ENCODE measurements at places on chromosomes 1 and 21.

- no peak for DNase-seq
Measured at GRCh38 chr1:29679316-29679715, 443.0 kb downstream of the PTPRU start.

- no peak for DNase-seq
Measured at GRCh38 chr1:156104861-156105832, 9.4 kb upstream of the LMNA start.

DNA sequence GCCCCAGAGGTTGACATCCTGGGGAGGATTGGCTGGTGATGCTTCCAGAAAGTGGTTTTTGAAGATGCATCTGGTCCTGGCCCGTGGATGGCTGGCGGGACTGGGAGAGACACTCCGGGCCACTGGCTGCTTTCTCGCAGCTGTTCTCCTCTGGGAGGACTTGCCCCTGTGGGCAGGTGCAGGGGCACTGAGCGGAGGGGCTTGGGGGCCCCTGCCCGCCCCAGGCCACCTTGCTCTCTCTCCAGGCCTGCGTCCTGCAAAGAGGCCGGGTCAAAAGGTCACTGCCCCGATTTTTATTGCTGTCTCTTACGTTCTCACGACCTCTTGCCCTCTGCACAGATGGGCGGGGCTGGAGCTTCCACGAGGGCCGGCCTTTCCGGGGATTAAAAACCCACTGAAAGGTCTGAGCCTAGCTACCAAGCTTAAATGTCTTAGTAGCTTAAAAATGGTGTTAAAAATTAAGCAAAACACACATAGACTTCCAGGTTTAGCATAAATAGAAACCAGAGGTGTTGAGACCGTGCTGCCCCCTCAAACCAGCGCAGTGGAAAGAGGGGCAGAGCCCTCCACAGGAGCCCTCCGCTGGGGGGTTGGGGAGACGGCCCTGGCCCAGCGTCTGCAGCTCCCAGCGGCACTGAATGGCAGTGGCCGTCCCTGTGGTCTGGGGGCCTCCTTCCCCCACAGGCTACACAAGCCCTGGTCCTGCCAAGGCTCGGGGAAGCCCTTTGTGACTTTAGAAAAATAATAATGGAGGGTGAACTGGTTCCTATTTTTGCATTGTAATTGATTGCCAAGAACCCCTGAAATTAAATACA lies 43.9 kb downstream of the SKI start:
- no peak for DNase-seq

DNA sequence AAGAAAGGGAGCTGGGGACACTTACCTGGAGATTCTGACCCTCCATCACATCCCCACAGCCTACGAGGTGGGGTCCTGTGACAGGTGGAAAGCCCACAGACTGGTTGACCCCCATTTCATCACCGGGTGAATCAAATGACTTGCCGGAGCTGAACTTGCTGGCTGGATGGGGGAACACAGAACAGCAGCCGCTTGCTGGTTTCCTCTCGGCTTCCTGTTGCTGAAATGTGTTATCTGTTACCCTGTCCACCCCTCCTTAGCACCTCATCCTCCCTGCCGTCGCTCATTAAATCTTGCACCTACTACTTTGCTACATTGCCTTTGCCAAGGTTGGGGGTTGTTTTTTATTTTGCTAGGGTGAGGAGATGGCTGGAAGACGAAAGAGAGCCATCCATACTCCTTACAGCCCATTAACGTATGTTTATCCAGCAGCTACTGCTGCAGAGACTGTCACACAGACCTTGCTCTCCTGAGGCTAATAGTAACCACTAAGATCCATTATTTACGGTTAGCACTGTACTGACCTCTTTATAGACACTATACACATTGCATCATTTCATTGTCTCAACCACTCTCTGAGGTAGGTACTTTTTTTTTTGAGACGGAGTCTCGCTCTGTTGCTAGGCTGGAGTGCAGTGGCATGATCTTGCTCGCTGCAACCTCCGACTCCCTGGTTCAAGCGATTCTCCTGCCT lies 7.0 kb downstream of the PAFAH2 start:
- no peak for DNase-seq

- DNase-seq = no peak
Measured at GRCh38 chr1:201783572-201783971, 45.4 kb upstream of the IPO9 start.

- no peak for DNase-seq
Measured at GRCh38 chr1:236947794-236948193, 56.4 kb downstream of the MT1HL1 start.

DNA sequence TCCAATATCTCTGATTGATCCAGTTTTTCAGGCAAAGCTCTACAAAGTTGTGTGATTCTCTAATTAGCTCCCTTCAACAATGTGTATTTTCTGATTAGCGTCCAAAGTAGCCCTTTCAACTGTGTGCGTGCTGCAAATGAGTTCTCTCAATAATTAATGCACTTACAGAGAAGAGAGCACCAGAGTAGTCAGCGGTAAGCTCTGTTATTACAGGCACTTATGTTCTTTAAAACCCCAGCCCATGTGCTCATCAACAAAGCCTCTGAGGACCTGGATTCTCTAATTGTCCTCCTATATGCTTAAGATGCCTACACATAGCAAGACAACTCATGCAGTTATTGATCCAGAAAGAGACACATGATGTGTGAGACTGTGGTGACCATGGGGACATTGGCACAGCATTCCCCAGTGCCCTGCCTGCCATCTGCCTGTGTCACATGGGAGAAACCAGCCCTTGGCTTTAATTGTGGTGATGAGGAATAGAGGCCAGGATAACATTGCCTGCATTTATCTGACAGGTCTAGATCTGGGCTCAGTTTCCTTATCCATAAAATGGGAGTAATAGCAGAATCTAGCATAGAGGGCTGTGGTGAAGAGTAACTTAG lies 151.7 kb downstream of the PCP4 start:
- no peak for DNase-seq

- DNase-seq = no peak
Measured at GRCh38 chr1:62810420-62811274, 26.7 kb downstream of the ATG4C start.

GRCh38 chr1:87644579-87645190 lies 316.0 kb downstream of the LMO4 start:
- peak; percentile 62 for DNase-seq

GRCh38 chr21:33332143-33332542 lies 7.4 kb downstream of the IFNAR1 start:
- DNase-seq = no peak

- DNase-seq = peak; percentile 68
Measured at GRCh38 chr1:205430696-205431305, 8.9 kb upstream of the LEMD1 start.

- no peak for DNase-seq
Measured at GRCh38 chr1:200958597-200958996, 63.9 kb downstream of the INAVA start.

- peak; percentile 84 for DNase-seq
Measured at GRCh38 chr21:36028127-36029069, 31.9 kb downstream of the SETD4 start.

DNA sequence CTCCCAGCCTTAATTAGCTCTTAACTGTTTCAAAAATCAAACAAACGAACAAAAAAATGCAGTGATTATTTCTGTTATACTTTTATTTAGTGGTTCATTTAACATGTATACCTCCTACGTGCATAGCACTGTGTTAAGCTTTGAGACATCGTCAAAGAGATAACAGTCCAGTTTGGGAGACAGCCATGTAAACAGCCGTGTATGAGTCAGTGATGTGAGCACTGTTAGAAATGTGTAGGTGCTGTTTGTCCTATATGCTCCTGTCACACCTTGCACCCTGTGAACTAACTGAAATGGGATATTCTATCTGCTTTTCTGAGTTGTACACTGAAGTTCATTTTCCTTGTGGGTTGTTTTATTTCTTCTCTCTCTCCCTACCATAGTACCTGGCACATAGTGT lies 109.7 kb upstream of the CACYBP start:
- no peak for DNase-seq

GRCh38 chr1:78892260-78892840 lies 114.2 kb downstream of the ADGRL4 start:
- DNase-seq = no peak

DNA sequence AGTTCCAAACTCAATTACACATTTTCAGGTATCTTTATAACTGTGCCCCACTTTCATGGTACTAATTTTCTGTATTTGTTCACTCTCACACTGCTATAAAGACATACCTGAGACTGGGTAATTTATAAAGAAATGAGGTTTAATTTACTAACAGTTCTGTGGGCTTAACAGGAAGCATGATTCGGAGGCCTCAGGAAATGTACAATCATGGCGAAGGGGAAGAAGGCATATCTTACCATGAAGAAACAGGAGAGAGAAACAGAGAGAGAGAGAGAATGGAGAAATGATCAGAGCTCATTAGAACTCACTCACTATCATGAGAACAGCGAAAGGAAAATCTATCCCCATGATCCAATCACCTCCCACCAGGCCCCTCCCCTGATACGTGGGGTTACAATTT lies 874.1 kb upstream of the B3GALT2 start:
- no peak for DNase-seq

- no peak for DNase-seq
Measured at GRCh38 chr1:165054627-165055026, 301.9 kb downstream of the LMX1A start.

DNA sequence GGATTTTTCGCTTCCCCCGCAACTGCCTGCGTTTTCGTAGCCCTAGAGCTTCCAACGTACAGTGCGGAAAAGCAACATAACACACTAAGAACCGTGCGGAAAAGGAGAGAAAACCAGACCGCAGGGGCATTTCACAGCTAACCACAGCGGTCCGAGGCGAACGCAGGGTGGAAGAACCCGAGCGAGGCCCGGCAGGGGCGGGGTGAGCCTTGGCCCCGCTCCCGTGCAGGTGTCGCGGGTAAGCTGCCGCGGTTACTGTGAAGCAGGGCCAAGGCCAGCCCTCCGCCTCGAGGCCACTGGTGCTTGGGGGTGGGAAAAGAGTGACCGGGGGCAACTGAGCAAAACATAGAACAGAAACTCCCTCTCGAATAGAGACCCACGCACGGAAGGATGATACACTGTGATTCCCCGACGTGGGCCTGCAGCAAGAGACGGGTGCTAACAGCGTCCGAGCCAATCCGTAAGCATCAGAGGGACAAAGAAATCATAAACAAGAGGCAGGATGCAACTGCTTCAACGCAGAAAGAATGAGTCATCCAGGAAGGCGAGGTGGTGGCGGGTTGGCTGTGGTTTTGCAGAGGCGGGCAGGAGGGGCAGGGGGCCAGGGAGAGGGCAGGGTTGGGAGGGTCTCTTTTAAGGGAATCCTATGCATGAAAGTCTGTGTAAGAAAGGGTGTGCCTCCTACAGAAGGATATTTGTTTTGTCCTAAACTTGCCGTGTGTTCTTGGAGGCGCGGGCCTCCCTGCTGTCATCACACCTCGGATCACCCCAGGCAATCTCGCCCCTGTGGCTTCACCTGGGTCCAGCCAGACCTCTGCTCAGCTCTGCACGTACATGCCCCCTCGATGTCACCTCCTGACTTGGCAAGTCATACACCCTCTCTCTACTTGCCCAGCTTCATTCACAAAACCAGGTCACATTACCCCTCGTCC lies 7.3 kb downstream of the GNG4 start:
- peak; percentile 41 for DNase-seq

- no peak for DNase-seq
Measured at GRCh38 chr1:93542398-93542797, 94.5 kb downstream of the FNBP1L start.

- no peak for DNase-seq
Measured at GRCh38 chr1:102172200-102172599, 175.5 kb upstream of the OLFM3 start.

DNA sequence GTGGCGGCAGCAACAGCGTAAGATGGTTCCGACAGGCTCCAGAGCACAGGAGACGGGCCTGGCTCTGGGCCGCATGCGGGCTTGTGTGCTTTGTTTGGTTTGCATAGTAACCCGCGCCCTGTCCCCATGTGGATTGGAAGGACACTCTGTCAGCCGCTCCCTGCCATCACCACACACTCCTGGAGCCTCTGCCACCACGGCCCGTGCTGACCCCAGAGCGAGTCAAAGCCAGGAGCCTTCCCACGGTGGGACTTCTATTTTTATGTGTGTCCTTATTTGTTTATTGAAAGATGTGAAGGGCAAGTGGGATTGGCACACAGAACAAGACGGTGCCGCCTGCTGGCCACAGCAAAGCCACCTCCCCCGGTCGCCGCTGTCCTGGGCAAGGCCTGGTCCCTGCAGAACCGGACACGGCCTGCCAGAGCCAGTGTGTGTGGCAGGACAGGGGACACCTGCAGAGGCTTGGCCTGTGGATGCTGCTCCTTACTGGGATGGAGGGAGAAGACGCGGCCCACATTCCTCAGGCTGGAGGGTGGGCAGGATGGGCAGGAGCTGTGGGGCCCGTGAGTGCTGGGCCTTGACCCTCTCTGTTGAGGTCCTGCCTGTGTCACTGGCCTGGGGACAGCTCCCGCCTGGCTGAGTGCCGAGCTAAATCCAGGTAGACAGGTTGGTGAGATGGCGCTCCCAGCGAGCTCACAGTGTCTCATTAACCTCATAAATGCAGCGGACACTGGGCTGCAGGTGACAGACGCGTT lies 64.4 kb downstream of the AGPAT3 start:
- DNase-seq = no peak

GRCh38 chr21:24826822-24827221 lies 780.5 kb downstream of the MRPL39 start:
- DNase-seq = no peak

DNA sequence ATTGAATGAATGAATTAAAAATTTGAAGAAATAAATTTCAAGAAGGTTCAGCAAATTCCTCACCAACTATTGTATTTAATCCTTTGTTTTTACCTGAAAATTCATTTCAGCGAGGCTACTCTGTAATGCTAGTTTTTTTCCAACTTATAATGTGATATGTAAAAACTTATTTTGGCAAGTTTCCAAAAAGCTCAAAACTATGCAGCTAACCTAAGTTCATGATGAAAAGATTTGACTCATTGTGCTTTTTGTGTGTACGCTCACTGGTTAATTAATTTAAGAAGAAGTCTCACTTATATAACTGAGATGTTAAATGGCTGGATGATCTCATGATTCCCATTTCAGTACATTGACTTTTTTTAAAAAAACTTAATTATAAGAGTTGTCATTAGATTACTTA lies 196.0 kb upstream of the SAMSN1 start:
- no peak for DNase-seq

GRCh38 chr1:208098773-208099172 lies 145.4 kb downstream of the PLXNA2 start:
- DNase-seq = no peak

Measured in cardiac fibroblast (primary cell).